ENCODE measurements at places on chromosomes 1 and 21.

GRCh38 chr1:243841507-243841906 is 8.5 kb downstream of the AKT3 start:
- DNase-seq = no peak

GRCh38 chr1:59298026-59298583 is 1.2 kb downstream of the FGGY start:
- DNase-seq = no peak

GRCh38 chr1:6475381-6476133 is 9.6 kb upstream of the TNFRSF25 start:
- DNase-seq = no peak

- DNase-seq = no peak
These were observed 26.7 kb upstream of the NGF start for GRCh38 chr1:115364780-115365155.

GRCh38 chr1:66413136-66413837 is 120.7 kb upstream of the SGIP1 start:
- DNase-seq = no peak

DNA sequence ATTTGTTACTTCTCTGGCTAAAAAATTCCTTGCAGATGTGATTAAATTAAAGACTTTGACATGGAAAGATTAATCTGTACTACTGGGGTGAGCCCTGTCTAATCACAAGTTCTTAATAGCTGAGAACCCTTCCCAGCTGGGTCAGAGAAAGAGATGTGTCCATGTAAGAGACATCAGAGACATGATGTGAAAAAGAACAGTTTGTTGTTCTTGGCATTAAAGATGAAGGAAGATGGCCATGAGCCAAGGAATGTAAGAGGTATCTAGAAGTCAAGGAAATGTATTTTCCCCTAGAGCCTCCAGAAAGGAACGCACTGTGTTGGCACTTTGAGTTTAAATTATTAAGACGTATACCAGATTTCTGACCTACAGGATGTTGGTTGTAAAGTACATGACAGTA is 1271.5 kb upstream of the PRMT6 start:
- no peak for DNase-seq

- no peak for DNase-seq
These were observed 34.4 kb downstream of the FH start for GRCh38 chr1:241485145-241485544.

- DNase-seq = no peak
These were observed 22.8 kb upstream of the CFAP126 start for GRCh38 chr1:161390559-161390858.

DNA sequence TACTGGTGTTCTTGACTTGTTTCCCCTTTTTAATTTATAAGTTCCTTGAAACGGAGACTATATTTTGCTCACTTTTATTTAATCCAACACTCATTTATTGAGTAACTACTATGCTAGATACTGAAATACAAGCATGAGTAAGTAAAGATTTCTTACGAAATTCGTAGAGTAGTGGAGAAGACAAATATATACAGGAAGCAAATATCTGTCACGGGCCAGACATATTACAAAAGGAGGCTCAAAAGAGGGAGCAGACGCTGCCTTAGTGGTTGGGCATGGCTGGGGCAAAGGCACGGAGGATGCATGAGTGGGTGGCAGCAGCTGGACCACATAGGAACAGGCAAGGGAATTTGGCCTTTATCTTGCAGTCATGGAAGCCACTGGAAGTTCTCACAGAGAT is 6.8 kb downstream of the NCF2 start:
- peak; percentile 42 for DNase-seq

DNA sequence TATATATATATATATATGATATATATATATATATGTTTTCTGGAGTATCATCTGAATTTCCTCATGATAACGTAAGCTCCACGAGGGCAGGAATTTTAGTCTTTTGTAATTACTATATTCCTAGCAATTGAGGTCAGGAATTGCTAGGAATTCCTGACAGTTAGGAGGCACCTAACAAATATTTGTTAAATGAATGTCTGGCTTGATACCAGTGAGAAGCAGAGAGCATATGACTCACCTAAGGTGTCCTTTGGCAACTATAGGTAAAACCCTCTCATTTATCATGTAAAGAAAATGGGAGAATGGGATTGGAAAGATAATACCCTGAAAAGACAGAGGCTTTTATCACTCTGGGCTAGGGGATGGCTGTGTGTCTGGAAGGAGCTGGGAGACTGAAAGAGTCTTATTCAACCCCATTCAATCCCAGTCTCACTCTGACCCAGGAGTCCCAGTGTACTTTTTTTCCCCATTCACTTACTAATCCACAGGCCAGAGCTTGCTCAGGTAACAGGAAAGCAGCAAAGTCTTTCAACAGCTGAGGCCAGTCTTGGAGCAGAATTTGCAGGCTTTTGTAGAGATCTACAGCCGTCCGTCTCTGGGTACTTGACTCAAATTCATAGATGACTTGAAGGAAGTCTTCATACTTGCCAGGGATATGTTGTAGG is 71.2 kb downstream of the DAP3 start:
- DNase-seq = no peak

DNA sequence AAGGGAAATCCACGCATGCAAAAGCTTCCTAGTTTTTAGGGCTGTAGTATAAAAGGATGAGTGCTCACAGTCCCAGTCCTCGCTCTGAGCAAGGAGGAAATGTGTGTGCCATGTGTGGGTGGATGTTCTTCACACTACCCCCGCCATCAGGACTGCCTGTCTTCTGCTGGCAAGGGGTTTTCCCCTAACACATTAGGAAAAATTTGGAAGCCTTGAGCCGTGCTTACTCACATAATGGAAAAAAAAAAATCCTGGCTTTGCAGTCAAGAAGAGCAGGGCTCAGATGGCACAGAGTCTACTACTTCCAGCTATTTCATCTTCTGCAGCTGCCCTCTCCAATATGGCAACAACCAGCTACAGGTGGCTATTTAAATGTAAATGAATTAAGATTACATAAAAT is 363.1 kb downstream of the PLPP3 start:
- peak; percentile 35 for DNase-seq

- no peak for DNase-seq
These were observed 1.1 kb upstream of the RCAN3 start for GRCh38 chr1:24501371-24502064.

DNA sequence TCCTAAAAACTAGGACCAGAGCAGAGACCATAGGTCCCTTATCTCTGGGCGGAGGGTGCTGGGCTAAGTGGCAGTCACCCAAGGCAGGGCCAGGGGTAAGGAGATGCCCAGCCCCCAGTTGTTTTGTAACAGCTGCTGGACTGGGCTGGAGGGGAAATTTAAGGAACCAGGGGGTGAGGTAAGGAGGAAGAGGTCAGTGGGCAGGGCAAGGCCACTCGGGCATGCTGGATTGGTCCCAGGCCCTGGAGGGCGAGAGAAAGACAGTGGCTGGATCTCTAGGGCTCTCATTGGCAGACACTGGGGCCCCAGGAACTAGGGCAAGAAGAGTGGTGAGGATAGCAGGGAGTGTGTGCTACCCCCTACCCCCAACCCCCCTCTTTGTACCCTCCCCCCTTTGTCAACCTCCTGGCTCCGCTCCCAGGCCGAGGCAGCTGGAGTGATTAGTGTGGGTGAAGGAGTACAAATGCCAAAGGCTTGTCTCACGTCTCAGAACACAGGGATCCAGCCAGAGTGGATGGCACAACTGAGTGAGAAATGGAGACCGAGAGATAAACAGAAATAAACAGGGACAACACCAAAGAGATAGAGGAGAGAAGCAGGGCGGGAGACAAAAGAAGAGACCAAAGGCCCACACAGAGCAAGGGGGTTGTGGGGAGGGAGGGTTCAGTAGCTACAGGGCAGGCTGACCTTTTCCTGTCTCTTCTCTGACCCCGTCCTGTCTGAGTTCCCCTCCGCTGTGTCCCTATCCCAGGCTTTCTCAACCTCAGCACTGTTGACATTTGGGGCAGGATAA is 20.5 kb upstream of the THRAP3 start:
- no peak for DNase-seq

GRCh38 chr1:44714944-44715571 is 15.9 kb downstream of the RNU5D-1 start:
- no peak for DNase-seq

DNA sequence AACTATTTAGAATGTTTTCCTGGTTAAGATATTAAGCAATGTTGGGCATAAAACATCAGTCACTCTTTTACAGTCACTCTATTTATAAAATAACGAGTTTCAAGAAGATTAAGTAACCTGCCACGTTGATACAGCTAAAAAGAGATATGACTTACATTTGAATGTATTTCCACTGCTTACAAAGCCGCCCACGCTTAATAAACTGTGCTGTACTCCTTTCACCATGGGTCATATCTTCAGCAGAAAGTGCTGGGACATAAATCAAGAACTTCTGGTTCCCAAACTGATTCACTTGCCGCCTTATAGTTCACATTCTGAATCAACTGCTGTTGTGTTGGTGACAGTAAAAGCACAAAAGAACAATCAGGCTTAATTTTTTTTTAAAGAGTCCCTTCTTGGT is 666.7 kb downstream of the NCAM2 start:
- DNase-seq = no peak

DNA sequence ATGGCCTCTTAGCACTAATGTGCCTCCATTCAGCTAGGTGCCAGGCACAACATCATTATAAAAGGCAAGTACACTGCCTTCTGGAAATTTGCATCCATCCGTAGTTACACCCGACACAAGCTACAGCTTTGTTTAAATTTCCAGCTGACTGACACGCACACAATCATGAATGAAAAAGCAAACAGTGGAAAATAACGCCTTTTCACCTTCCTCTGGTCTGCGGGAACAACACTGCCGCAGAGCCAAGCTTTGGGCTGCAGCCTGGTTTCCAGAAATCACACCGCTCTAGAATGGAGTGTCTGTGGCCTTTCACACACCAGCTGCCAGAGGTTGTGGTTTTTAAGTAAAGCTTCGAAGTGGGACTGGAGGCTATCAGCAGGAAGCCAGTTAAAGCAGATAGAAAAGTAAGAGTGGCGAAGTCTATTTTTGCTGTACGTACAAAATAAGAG is 142.8 kb upstream of the COA6 start:
- no peak for DNase-seq

GRCh38 chr1:187313115-187313514 is 484.4 kb downstream of the PLA2G4A start:
- DNase-seq = no peak

DNA sequence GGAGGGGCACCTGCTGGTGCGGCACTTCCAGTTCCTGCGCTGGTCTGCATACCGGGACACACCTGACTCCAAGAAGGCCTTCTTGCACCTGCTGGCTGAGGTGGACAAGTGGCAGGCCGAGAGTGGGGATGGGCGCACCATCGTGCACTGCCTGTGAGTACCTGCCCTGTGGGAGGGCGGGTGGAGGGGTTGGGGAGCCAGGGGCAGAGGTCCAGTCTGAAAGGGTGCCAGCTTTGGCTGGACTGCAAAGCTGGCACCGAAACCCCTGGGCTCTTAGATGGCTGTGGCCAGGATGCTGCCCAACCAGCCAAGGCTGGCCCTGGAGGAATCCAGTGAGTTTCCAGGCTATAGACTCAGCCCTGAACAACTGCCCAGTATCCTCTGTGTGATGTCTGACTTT is 87.3 kb downstream of the PTPRU start:
- DNase-seq = no peak

- no peak for DNase-seq
These were observed 46.9 kb downstream of the IER5 start for GRCh38 chr1:181135437-181135731.

DNA sequence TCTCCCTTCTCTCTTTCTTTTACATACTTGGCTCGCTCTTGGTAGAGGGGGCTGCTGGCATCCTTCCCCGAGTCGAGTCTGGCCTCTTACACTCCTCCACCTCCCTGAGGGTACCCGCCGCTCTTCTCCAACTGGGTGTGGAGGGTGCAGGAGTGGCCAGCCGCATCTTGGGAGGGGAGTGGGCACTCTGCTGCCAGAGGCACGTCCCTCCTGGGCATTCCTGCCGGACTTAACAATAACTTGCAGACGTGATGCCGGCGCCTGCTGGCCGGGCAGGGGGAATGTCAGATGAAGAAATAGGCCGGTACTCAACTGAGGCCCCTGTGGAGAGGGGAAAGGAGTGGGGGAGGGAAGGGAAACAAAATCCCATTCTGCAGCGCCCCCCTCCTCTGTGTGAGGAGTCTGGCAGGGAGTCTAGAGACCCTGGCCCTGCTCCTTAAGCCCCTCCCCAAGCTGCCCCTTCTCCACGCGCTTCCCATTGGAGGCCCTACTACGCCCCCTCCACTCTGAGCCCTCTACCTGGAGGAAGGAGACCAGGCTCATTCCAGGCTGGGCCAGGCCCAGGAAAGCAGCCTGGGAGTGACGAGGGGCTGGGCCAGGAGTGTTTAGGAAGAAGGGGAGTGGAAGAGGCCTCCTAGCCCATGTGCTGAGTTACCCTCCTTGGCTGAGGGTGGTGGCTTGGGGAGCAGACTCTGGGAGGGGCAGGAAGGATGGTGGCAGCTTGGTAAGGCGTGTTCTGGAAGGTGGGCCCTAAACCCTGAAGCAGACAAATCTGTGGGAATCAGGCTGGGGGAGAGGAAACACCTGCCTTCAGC is 1.8 kb downstream of the ATP2B4 start:
- no peak for DNase-seq

DNA sequence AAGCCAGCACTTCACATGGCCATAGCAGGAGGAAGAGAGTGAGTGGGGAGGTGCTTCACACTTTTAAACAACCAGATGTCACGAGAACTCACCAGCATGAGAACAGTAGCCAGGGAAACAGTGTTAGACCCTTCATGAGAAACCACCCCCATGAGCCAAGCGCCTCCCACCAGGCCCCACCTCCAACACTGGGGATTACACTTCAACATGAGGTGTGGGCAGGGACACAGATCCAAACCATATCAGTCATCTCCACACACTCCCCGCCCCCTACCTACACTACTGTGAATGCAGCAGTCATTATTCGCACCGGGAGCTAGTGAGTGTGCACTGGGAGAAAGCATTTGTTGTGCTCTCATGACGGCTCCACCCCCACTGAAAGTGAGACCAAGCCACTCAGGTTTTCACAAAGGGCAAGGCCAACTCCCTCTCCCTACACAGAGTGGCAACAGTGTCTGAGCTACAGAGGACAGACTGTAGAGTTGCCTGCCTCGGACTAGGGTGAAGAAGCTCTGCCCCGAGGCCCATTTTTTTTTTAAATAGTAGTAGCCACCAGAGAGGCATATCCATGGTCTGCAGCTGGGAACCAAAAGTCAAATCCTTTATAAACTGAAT is 125.6 kb downstream of the BARHL2 start:
- DNase-seq = no peak

- DNase-seq = no peak
These were observed 17.0 kb upstream of the SLC5A9 start for GRCh38 chr1:48205522-48205921.

DNA sequence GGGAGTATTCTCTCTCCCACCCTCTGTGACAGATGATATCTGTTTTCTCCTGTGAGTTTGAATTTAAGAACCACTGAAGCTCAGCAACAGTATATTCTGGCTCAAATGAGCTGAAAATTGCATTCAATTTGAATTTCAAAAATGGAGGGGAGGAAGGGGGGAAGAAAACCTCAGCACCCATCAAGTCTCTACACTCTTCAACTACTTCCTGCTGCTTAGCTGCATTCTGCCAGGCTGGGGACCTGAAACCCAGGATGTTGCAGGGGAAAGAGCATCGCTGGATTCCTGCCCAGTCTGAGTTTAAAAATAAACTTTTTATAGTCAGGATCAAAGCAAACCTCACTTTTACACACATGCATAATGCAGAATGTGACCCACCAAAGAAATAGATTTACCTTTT is 214.3 kb upstream of the ESRRG start:
- DNase-seq = no peak

All from AG09309 (cell line).